ENCODE measurements at places on chromosomes 4 and X.
A peak's percentile ranks its signal among the peaks of the same experiment; 100 is the strongest.

DNA sequence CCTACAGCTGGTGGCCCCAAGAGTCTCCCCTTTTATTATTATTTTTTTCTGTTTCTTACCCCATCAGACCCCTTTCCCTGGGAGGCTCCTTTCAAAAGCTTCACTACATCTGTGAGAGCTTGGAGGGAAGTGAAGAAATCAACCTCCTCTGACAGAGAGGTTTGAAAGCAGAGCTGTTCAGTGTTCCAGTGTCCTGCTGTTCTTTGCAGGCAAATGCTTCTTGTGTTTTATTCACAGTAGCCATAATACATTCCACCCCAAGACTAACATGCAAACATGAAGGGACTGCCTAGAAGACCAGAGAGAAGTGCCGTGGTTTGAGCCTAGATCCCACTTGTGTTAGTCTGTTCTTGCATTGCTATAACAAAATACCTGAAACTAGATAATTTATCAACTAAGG, 192.1 kb downstream of the PTTG2 start:
- DNase-seq, result no peak

GRCh38 chrX:152245213-152245612, 106.8 kb upstream of the MAGEA10 start:
- no peak for DNase-seq

- no peak for DNase-seq
Measured at GRCh38 chr4:142091085-142091513, 454.7 kb downstream of the IL15 start.

DNA sequence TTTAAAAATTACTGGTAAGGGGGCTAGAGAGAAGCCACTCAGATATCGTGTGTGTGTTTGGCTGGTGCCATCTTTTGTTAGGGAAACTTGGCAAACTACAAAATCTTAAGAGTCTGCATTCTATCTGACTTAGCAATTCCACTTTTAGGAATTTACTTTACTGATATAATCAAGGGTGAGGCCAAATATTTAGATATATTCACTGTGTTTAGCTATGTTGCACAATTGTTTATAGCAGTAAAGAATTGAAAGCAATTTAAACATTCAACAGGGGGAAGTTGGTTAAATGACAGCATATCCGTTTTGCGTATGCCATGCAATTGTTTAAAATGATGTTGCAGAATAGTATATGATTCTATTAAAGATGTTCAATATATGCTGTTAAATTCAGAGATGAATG, 6.4 kb upstream of the HERC3 start:
- DNase-seq, result no peak

DNA sequence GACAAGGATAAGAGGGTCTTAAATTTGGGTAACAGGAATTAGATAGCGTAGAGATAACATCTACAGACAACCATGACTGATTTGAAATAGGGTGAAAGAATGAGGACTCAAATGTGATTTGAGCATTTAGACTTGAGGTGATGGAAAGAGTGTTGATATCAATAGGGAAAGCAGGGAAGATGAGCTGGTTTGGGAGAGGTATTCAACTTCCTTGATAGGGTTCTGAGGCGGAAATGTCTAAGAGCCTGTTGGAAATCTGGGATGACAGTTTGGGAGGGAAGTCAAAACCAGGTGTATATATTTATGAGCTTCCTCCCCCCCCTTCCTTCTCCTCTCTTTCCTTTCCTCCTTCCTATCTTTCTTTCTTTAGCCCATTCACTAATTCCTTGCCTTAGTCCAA, 36.5 kb downstream of the KLHL15 start:
- no peak for DNase-seq

DNA sequence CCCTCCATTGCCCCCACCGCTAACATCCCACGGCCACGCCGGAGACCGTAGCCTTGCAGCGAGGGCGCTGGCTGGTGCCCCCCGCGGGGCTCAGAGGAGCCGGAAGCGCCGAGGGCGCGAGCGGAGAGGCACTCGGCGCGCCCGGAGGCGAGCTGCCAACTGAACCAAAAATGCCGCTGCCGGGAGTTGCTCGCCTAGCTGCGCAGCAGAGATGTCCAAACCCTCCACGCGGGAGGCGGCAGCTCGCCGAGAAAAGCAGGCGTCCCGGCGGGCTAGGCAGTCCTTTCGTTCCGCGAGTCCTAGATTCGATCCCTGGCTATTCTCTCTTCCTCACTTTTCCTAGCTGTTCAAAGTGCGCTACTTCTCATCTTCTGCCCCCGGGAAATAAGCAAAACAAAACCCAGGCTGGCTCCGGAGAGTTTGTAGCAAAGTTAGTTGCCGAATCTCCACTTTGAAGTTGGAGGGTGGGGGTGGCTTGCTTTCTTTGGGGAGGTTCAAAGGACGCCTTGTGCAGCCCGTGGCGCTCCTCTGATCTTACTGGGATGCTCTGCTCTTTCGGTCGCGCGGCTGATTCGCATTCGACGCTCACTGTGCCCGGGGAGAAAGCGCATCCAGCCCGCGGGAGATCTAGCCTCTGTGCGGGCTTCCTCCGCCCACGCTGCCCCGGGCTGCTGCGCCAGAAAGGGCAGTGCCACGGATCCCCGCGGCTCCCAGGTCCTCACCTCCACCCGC, 723 bp downstream of the NKX6-1 start:
- DNase-seq, result no peak

DNA sequence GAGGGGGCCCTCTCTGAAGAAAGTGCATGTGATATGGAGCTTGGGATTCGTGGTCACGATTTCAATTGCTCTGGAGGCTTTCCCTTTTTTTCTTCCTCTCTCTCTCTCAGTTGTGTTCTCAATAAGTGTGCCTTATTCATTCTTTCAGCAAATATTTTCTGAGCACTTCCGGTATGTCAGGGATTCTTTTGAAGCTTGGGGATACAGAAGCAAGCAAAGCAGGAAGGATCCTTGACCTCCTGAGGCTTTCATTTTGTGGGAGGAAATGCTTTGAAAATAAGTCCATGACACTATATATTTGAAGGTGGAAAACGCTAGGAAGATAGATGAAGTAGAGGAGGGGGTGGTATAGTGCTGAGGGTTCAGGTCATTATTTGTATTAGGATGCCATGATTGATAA, 12.6 kb upstream of the GABRE start:
- DNase-seq, result no peak

GRCh38 chrX:2552621-2553201, 51.9 kb upstream of the DHRSX start:
- no peak for DNase-seq

DNA sequence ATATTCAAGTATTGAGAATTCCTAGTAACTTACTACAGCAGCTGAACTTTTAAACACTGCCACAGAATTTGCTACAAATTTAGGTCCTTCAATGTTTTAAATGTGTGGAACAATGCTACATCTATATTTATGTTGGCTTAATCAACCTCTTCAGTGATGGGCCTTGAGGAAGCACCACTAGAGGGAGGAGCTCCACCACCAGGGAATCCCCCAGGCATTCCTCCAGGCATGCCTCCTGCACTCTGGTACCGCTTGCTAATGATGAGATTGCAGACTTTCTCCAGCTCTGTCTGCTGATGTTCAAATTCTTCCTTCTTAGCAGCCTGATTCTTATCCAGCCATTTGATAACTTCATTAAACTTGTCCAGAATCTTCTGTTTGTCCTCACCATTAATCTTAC, 190.8 kb downstream of the HTR2C start:
- no peak for DNase-seq

DNA sequence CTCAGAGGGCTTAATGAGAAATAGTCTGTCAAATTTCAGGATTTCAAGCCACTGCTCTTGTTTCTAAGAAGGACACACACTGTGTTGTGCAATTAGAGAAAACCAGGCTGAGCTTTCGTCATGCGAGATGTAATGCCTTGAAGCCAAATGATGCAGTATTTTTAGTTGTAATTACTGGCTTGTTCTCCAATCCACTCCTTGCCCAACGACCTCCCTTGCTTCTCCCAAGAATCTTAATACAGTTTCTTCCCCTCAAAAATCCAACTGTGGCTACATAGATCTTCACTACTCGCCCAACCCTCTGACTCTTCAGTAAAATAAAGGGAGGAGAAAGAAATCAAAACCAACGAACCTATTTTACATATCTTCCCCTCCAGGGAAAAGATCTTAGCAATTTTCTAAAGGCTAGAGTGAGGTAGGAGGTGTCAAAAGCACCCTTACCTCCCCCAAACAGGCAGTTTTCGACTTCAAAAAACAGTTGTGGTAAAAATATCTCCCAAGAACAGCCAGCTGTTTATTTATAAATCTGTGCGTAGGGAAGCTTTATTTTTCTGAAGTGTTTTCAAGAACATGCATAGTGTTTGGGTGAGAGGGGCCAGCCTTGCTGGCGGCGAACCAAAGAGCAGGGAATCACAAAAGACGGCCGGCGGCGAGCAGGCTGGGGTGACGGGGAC, 68.7 kb downstream of the MGST2 start:
- peak; percentile 15 for DNase-seq

GRCh38 chr4:14309431-14309830, 681.9 kb upstream of the BOD1L1 start:
- no peak for DNase-seq

DNA sequence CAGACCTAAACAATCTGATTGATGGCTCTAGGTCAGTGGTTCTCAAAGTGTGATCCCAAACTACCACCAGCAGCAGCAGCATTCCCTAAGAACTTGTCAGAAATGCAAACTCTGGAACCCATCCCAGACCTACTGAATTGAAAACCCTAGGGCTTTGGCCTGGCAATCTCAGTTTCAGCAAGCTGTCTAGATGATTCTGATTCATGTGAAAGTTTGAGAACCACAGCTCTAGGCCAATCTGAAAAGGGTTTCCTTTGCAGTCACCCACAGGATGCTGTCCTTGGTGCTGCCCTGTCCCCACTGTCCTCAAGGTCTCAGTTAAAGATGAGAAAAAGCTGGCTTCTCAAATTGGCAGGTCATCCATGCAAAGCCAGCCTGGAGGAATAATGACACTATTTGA, 34.8 kb downstream of the SMPX start:
- no peak for DNase-seq

- no peak for DNase-seq
Measured at GRCh38 chr4:53923921-53924320, 140.5 kb downstream of the CHIC2 start.

GRCh38 chrX:65644621-65645289, 22.7 kb upstream of the MSN start:
- peak; percentile 43 for DNase-seq

DNA sequence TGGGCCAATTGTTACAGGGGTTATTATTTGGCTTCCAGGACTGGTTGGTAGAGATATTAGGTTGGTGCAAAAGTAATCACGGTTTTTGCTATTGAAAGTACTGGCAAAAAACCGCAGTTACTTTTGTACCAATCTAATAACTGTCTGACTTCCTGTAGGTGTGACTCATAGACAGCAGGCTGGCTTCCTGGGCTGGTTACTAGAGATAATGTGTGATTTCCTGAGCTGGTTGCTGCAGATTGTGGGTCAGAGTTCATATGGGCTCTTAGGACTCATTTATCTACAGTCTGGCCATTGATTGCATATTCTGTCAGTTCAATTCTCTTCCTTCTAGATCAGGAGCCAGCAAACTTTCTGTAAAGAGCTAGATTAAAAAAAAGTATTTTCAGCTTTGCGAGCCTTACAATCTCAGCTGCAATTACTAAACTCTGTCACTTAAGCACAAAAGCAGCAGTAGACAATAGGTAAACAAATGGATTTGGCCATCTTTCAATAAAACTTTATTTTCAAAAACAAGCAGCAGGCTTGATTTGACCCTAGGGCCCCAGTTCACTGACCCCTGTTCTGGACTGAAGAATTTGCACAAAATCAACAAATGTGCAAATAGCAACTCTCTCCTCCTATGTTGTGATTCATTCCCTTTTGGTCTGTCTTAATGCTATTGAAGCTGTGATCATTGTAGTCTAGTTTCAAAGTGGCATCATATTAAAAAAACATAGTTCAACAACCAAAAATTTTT, 50.8 kb upstream of the BOD1L1 start:
- no peak for DNase-seq
